ENCODE measurements at places on chromosomes 7 and 10.

- no peak for DNase-seq
These were observed 62.6 kb downstream of the RBM20 start for GRCh38 chr10:110706690-110707098.

DNA sequence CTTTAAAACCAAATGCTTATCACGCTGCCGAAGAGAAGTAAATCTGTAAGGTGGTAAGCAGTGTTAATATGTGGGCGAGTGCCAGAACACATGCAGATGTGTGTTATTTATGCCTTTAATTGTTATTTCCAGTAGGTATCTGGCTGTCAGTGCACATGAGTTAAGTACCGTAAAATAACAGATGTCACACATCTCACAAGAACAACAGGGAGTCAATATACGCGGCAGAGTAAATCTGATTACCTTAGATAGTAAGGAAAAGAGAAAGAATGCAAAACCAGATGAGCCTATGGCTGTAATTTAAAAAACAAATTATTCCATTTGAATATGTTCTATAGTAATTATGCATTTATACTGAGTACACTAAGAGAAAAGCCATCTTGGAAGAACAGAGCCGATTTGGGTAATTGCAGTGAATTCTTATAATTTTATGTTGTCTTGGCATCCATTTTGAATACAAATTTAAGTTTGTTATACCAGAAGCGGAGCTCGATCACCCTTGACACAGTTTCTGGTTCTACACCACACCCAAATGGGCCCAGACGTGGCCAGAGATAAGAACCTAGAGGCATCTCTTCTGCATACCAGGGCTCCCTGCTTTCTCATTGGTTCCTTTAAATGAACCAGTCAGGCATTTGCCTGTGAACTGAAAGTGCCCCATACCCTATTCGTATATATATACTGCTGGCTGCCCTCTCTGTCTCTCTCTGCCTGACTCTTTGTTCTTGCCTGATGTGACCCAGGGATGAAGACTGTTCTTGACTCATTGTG lies 34.8 kb downstream of the DNAJB9 start:
- DNase-seq, result no peak

DNA sequence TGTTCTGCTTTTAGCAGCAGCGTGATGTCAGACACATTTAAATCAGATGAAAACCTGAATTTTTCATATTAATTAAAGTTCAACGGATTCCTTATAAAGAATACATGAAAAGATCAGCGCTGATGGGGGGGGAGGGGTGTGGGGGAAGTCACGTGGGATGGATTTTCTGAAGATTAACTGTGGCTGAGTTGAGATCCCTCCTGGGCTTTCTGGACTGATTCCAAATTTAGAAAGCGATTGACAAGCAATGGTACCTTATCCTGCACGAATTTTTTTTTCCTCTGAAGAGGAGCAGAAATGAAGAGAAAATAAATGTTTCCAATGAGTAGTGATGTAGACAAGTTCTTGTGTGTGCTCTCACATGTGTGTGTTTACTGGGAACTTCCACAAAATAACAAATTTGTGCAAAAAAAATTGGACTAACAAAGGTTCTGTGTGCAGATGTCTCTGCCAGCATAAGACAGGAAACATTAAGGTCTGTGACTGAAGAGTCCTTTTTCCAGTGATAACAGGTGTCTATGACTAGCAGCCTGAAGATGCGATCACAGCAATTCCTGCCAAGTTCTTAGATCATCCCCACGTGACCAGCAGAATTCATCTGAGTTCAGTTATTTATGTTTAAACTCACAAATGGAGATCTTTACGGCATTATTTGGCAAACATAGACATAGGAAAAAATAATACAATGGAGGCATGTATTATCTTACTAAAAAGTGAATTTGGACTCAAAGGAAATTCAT lies 585.2 kb upstream of the CELF2 start:
- DNase-seq, result no peak

GRCh38 chr7:67593794-67594193 lies 597.2 kb downstream of the TYW1 start:
- no peak for DNase-seq

GRCh38 chr7:20200361-20200760 lies 16.8 kb downstream of the MACC1 start:
- peak; percentile 65 for DNase-seq
